ENCODE measurements at places on chromosomes 12 and 14.

- no peak for DNase-seq
These were observed 57.4 kb upstream of the KRR1 start for GRCh38 chr12:75568801-75569200.

- DNase-seq: no peak
These were observed 8.9 kb downstream of the KDM2B start for GRCh38 chr12:121571920-121572319.

DNA sequence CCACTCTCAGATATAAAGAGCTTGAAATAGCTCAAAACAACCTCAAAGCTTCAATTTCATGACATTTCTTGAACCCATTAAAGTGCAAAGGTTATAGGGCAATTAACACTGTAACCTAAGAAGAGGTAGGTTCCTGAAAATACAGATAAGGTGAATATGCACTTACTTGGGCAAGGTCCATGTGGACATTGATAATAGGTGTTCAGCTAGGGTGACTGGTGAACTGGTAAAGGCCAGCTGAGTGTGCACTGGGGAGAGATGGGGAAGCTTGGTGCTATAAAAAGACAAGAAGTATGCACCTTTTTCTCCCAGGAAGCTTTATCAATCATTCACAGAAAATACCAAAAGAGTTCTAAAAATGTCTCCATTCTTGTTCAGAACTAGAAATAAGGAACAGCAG, 418.6 kb downstream of the SLC16A7 start:
- DNase-seq: no peak

DNA sequence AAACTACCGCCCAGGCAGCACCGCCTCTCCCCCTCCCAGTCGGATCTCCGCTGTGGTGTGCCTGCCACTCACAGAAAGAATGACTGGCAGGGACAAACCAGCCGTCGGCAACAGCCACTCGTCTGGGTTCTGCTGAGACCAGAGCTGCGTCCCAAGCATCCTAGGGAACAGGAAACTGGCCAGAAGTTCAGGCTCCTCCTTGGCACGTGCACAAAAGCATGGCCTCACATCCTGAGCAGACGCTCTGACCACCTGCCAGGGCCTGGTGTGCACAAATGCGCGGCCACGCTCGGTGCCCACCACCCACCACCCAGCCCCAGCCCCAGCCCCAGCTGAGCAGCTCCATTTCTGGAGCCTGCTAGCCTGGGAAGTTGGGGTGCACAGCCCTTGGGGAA, 214.8 kb downstream of the DPF3 start:
- no peak for DNase-seq

GRCh38 chr14:24321212-24321975, 10.1 kb downstream of the LTB4R start:
- no peak for DNase-seq

DNA sequence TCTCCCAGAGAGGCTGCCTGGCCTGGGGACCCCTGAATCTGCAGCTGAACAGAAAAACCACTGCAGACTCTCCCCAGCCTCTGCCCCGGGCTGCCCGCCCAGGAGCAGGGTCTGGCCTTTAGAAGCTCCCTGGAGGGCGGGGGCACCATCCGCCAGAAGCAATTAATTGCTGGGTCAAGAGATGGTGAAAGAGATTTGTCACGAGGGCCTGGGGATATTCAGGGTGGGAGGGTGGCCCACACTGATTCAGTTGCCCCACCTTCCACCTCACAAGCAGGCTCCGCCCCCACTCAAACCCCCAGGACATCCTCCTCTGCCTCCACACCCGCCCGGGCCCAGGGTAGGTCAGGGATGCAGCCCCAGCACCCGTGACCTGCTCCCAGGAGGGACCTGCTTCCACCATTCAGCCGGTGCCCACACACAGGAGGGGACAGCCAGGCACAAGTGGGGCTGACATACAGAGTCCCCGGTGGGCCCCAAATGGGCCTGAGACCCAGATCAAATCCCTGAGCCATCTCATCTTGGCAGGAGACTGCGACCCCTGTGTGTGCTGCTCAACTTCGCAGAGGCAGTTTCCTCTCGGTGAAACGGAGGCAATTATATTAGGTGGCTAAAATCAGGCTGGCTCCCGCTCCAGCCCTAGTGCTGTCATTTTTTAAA, 23.0 kb downstream of the NCOR2 start:
- DNase-seq: no peak

- DNase-seq: no peak
These were observed 11.1 kb upstream of the KRT1 start for GRCh38 chr12:52691076-52691840.

DNA sequence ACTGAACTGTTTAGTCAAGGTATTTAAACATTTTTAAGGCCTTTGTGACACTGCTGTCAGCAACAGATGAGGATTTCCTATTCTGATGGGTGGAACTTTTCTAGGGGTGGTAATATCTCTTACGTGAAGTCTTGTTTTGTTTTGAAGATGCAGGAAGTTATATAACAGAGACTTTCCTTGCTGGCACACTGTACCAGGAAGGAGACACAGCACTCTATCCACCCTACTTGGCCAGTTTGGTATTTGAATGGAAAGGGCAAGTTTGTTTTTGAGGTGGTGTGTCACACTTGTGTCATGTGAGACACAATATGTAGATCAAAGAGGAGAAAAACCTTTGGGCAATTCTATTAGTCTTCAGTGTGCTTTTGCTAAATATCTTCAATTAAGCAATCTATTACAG, 51.6 kb upstream of the SRP54 start:
- DNase-seq: no peak

DNA sequence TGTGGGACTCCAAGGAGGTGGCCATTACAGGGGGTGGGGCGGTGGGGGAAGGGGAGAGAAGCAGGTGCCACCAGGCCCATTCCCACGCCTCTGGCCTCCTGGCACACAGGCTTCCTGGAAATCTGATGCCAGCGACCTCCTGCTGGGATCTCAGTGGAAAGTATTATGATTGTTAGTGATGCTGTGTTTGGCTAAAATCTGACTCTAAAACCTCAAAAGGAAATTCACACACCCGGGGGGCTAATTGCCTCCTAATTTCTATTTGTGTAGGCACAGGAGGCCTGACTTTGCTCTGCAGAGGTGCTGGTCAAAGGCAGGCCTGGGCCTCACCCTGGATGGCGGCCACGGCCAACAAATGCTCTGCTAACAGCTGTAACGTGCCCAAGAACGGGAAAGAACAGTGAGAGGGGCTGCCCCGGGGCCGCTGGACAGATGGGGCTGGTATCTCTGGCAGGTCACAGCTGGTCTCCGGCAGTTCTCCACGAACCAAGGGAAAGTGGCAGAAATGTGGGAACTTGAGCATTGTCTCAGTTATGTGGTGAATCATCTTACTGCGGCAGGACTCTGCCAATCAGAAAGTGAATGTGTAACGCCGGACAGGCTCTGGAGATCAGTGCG, 14.3 kb downstream of the FAM181A start:
- no peak for DNase-seq

DNA sequence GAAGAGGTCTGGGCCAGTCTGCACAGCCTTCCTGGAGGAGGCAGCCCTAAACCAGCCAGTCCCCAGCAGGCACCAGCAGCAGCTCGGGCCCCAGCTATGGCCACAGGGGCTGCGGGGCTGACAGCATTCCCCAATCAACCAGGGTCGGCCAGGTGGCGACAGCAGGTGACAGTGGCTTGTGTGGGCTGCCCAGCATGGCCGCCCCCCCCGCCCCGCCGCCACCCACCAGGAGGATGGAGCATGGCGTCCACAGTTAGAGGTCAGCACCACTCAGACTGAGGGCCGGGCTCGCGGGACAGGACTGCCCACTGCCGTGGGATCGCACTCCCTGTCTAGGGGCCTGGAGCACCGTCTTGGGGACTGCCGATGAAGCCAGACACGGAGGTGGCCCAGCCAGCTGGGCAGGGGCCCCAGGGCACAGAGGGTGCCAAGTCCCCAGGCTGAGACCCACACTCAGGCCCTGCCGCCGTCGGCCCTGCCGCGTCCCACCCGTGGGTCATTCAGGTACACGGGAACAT, 15.0 kb downstream of the AKT1 start:
- DNase-seq: no peak

DNA sequence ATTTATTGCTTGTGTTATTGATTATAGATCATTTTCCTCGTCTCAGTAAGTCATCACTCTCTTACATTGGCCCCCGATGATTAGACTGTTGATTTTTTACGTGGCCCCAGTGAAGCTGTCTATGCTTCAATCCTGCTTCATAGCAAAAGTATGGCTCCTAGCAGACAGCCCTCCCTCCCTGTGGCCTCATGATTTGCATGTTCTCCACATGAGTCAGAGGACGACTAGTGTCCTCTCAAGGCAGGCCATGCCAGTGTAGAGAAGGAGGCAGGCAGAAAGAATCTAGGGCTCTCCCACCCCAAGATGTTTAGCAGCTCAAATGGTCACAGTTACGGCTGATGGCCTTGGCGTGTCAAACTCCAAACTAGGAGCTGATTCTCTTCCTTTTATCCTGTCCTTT, 59.6 kb downstream of the FIGNL2 start:
- no peak for DNase-seq

- DNase-seq: no peak
These were observed 42.1 kb downstream of the NOC4L start for GRCh38 chr12:132186208-132186856.

DNA sequence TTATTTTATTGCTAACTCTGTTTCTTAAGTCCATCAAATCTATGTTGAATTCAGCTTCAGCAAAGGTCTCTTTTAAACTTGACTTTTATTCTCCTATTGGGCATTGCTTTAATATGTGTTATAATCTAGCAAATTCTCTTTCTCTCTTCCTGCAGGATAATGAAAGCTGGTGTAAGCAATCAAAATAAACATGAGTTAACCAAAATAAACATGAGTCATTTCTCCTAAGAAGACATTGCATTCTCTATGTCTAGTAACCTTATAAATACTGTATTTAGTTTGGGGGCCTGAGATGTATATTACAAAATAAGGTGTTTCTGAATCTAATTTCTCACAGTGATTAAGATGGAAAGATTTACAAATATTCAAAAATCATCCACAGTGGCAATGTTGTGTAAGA, 739.1 kb upstream of the ATXN7L3B start:
- no peak for DNase-seq

- no peak for DNase-seq
These were observed 53.3 kb upstream of the IGF1 start for GRCh38 chr12:102533483-102534215.

DNA sequence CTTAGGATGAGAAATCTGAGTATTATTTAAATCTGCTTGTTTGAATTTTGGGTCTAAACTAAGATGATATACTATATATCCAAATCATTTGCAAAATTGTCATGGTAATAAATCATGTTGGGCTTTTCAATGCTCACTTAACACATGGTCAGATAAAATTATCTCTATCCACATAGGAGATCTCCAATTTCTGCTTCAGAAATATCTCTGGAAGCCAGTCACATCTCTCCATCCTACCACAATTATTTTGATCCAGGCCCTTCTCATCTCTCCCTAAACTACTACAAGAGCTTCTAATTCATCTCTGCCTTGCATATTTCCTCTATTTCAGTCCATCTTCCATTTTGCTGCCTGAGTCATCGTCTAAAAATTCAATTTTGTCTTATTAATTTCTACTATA, 3.8 kb downstream of the DCN start:
- no peak for DNase-seq

GRCh38 chr14:104685216-104685997, 4.0 kb upstream of the INF2 start:
- no peak for DNase-seq

DNA sequence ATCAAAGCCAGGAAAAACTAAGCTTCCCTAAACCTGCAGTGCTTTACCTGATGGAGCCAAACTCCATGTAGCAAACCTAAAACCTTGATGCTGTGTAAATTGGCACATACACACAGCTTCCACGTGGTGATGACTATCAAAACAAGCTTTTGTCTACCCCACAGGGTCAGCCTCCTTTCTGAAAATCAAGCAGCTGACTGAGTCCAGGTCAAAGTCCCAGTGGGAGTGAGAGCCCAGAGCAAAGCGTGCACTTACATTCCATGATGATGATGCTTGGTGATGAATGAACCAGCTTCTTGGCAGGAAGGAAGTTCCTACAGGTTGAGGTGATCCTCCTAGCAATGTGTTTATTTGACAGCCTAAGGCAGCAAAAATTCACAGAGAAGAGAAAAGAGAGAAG, 630.0 kb upstream of the TBX3 start:
- no peak for DNase-seq

DNA sequence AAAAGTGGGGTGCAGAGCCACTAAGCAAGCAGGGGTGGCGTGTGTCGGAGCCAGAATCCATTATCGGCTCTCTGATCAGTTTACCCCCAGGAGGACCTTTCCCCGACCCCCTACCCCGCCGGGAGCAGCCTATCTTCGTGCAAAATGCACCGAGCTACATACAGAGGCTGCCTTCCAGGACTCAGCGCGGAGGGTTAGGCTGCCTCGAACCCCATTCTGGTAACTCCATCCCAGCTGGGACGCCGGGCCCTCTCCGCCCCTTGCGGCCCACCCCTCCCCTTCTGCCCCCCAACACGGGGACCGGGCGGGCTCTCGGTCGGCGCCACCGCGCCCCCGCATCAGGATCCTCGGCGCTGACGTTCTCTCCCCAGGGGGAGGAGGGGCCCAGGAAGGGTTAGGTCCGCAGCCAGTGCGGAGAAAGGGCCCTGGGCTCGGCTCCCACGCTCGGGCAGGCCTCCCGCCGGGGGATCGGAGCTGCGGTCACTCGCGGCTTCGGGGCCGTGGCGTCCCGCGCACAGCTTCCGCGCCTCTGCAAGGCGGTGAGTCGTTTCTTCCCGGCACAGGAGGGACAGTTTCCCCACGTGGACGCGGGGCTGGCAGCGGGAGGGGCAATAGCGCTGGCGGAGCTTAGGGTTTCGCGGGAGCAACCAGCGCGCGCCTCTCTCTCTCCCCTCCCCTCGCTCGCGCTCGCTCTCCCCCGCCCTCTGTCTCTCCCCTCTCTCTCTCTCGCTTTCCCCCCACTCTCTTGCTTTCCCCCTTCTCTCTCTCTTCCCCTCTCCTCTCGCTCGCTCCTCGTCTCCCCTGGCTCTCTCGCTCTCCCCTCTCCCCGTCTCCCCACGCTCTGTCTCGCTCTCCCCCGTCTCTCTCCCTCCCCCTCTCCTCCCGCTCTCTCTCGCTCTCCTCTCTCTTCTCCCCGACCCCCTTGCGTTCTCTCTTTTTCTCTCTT, 12.5 kb upstream of the MAP3K9 start:
- DNase-seq: no peak

GRCh38 chr14:74312161-74312560, 9.4 kb upstream of the ABCD4 start:
- DNase-seq: no peak

DNA sequence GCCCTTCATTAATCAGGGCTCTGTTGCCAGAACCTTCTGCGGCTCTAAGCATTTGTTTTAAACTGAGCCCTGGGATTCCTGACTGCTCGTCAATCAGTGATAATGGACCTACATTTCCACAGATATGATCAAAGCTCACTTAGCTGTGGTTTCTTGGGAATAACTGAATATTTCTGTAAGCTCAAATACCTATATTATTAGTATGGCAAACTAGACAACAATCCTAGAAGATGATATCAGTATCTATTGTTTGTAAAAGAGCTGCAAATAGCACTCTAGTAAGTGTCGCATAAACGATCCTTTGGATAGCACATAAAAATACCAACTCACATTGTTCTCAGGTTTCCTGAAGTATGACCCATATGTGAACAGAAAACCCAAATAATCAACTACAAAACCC, 150.4 kb downstream of the PPM1H start:
- DNase-seq: no peak

- no peak for DNase-seq
These were observed 16.7 kb upstream of the LYZ start for GRCh38 chr12:69331519-69331908.
